CD4-positive, alpha-beta T cell (primary cell): ENCODE measurements at places on chromosomes 11 and 22.

DNA sequence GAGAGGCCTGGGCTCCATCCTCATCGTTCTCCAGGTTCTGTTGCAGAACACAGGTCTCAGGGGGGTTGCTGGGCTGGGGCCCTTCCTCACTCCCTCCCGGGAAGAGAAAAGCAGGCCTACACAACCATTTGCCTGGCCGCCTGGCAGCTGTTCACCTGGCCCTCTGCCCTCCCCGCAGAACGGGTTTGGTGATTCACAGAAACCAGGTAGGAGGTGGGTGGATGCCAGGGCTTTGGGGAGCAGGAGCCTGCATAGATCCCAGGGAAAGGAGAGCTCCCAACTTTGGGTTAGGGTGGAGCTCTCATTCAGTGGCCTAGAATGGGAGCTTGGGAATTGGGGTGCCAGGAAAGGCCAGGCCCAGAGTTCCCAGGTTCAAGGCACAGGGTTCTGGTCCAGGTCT is 995 bp downstream of the TMEM134 start:
- no peak for DNase-seq

- DNase-seq, result no peak
These were observed 605.7 kb downstream of the METTL15 start for GRCh38 chr11:28713850-28714249.

DNA sequence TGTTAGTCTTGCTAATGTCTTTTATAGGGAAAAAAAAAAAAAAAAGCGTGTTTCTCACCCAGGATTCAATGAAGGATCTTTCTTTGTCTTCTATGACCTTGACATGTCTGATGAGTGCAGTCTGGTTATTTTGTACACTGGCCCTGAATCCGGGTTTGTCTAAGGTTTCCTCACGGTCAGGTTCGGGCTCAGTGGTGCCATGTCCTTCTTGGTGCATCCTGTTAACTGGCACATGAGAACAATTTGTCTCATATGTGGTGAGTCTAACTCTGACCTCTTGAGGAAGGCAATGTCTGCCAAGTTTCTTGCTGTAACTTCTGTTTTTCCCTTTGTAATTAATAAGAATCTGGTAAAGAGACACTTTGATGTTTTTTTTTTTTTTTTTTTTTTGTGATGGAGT is 12.5 kb downstream of the F2 start:
- DNase-seq, result no peak

DNA sequence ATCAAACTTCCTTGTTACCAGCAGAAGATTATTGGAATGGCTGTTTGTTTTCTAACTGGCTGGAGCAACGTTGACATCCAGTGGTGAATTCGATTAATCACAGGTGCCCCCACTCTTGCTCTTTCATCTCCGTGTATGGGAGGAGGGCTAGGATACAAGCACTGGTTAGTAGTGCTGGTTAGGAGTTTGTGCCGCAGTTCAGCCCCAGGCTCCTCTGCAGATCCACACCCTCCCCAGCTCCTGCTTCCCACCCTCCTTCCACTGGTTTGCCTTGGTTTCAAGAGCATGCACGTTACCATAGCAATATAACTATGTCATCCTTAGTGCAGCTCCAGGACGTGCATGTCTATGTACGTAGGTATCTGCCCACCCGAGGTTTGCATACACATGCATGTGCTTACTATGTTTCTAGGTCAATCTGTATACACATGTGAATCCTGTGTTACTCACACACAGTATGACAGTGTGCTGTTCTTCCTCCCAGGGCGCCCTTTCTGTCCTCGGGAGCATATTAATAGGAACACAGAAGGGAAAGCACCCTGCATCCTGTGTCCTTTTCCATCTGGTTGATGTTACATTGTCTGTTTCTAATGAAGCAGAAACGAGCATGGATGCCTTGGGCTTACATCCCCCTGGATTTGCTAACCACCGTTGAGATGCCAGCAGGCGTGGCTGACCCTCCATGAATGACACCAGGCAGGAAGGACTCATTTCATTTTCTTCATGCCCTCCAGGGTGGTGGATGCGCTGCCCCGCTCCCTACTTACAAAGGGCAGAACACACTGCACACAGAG is 539.3 kb downstream of the OPCML start:
- DNase-seq, result no peak

- DNase-seq, result no peak
These were observed 29.7 kb upstream of the PCF11 start for GRCh38 chr11:83127310-83127637.

DNA sequence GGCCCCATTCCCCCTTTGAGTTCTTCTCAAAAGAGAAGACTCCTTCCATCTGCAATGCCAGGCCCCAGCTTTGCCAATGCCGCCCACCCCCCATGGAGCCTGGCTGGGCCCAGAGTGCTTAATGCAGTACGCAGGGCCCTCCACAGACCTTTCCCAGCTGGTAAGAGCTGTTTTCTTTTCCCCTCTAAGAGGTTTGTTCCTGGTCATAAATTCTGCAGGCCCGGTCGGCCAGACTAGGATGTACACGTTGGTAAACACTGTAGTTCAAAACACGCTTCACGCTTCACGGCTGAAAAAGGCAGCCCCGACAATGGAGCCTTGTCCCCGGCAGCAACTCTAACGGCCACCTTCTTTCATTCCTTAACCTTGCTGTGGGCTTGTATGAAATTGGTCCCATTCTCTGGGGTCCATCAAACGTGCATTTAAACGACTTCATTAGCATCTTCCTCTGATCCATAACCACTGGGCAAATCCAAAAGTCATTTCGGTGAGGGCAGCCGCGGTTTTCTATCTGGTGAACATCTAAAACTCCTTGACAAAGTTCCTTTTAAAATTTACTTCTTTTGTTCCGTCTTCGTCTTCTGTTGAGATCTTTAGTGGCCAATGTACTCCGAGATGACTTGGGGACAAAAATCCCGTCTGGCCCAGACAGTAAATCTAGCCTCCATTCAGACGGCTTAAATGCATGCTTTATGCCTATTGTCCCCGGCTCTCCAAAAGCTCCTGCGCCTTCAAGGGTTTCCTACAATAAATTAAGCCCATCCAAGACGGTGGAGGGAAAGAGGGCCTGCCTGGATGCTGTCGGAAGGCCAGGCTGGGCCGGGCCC is 60.0 kb upstream of the MYEOV start:
- no peak for DNase-seq

DNA sequence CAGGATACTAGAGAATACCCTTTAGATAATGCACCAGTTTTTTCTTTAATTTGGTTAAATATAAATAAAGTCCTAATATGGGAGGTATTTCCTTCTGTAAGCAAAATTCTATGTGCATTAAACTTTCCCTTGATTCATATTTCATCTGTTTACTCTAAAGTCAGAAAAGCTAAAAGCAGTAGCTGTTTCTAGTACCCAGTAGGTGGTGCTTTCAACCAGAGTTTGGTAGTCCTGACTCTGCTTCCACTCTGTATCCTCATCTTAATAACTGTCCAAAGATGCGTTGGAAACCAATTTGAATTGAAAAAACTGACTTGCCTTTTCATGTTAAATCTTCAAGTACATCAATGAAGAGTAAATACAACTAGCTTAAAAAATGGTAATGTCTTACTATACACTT is 1065.2 kb downstream of the JRKL start:
- no peak for DNase-seq

DNA sequence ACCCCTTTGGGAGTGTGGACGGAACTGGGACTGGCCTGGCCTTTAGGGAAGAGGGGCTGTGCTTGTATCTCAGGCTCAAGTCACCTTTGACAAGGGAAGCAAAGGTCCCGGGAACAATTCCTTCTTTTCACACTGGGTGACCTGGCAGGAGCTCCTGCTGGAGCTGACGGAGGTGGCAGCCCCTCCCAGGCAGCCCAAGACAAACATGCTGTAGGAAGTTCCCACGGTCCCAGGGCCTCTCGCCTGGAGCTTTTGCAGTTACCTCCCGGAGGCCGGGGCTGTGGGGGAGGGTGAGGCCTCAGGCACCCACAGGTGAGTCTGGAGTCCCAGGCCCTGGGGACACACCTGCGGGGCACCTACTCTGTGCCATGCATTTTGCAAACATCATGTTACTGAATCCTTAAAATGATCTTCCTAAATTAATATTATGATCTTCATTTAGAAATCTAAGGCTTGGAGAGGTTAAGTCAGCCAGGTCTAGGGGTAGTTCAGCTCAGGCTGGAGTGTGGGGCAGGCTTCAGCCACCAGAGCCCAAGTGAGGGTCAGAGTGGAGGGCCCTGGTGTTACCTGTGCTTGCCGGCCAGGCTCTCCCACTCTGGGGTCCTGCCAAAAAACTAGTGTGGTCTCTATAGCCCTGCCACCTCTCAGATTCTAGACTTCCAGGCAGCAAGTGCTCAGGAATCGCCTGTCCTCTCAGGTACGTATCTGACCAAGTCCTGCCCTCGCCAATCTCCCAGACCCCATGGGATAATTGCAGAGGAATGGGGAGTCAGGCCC is 15.7 kb upstream of the MYEOV start:
- no peak for DNase-seq

- no peak for DNase-seq
These were observed 202.9 kb downstream of the FAM76B start for GRCh38 chr11:95586661-95587060.

GRCh38 chr11:115665175-115665821 is 161.1 kb upstream of the CADM1 start:
- DNase-seq, result no peak

DNA sequence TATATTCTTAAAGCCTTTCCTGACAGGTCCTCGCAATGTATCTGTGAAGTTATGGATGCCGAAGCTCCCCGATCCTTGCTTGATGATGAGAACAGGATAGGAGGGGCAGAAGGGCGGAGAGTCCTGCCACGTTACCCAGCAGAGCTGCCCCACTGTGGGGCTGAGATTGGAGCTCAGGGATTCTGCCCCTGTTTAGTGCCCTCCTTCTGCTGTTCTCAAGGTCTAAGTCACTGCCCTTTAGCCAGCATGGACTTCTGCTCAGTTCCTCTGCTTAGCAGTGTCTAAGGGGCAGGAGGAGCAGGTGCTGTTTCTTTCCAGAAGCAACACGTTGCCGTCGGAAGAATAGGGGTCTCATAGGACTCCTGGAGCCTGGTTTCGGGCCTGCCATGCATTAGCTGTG is 164.2 kb upstream of the B3GAT1 start:
- no peak for DNase-seq

- DNase-seq, result no peak
These were observed 36.6 kb downstream of the RPL27A start for GRCh38 chr11:8719211-8719649.

DNA sequence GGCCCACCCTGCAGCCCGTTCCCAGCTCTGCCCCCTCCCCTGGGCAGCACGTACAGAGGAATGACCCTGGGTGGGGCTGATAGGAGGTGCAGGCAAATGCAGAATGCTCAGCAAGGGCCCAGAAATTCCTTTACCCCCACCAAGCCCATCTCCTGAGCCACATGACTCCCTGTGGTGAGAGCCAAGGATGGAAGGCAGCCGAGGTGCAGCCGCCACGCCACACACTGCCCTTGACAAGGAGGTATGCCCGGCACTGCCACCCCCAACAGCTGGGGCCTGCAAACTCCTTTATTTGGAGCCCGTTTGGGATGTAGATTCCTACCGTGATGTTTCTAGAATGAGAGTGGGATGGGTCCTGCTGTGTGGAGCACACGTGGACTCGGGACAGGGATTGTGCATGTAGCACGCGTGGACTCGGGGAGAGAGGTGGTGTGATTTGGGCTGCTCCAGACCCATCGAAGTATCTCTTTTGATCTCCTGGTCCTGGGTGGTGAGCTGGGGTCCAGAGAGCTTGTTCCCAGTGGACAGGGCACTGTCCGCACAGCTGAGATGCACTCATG is 12.9 kb downstream of the GTSE1 start:
- DNase-seq, result no peak

DNA sequence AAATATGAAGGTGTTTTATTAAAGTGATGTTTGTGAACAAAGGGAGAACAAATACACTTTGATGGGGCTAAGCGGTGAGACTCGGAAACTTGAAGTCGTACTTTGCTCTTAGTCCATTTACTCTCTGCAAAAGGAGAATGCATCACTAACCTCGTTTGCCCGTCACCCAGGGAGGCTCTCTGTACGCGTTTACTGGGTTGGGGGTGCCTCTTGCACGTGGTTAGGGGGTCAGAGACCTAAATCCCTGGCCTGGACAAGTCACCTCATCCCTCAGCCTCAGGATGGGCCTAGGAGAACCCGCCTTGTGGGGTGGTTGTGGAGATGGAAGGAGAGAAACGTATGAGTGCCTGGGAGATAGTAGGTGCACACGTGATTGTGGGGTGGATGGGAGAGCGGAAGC is 803 bp upstream of the IFT27 start:
- no peak for DNase-seq

DNA sequence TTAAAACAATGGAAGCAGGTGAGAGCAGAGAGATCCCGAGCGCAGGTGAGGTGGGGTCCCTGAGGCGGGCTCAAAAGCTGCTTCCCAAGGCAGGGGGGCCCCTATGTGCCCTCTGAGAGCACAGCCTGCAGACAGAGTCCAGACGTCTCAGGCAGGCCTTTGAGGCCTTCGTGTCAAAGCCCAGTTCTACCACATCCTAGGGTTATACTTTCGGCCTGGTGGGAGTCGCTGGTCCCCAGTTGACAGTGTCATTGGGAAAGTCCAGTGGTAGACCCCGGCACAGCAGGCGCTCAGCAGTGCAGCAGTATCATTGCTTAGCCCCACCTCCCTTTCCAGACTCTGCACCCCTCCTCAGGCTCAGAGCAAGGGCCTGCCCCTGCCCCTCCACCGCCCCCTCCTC is 9.1 kb downstream of the LINC01488 start:
- DNase-seq, result no peak

GRCh38 chr22:40346185-40347118 is at the start of gene ADSL:
TSS of gene ADSL (plus strand) at chr22:40346500. CDS start at chr22:40346559, 59 bp downstream.
- DNase-seq, result peak; percentile 73

- no peak for DNase-seq
These were observed 12.5 kb downstream of the DDX25 start for GRCh38 chr11:125916683-125917347.

DNA sequence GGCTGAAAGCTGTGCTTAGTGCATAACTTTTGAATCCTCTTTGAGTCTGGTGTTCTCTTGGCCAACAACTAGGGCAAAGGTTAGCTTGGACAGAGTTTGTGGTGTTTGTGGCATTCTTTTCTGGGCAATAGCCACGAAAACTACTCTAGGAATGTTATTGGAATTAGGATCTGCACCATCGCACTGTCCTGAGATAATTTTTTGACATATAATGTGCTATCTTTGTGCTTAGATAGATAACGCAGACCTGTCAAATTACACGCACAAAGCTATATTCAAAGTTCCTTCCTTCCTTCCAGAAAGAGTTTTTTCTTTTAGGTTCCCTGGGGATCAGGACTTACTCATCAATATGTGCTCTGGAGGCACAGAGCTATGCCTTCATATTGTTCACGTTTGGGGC is 166.8 kb upstream of the MTMR2 start:
- no peak for DNase-seq

DNA sequence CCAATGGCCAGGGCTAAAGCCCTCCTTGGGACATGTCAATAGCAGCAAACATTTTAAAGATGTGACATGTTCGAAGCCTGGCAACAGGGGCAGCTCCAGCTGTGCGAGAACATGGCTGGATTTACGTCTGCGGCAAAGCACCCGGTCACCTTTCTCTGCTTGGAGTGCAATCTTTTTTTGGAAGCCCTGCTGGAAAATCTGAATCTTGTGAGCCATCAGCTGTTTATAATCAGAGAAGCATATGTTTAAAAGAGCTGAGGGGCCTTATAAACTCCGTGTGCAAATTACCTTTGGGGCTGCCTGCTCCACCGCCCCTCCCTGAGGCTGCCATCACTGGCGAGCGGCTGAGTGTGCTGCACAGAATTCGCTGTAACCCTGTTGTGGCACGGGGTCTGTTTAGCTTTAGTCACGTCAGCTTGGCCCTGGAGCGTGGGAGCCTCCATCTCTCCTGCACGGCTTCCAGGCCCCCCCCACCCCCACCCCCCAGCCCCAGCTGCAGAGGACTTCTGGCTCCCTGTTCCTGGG is 9.0 kb upstream of the KCNQ1OT1 start:
- no peak for DNase-seq

- no peak for DNase-seq
These were observed 1912.0 kb upstream of the RAG2 start for GRCh38 chr11:38510041-38510440.

- no peak for DNase-seq
These were observed 11.9 kb upstream of the MRPL11 start for GRCh38 chr11:66450560-66450959.
